ENCODE measurements at places on chromosomes 2 and 18. TPM values are rescaled to one million over a fixed set of nuclear protein-coding genes. Genes with fewer than 3 reads are reported as not detected.

The ATG9A gene
- total RNA-seq, result 45.4 TPM

The QPCT gene
- 21.2 TPM for total RNA-seq

The DNAH6 gene
- total RNA-seq, result 0.05 TPM

The STAT1 gene
- 63.4 TPM for total RNA-seq

The HAUS1 gene
- total RNA-seq, result 34.8 TPM

The MATN3 gene
- total RNA-seq, result 11.4 TPM

The ZNF532 gene
- 21.4 TPM for total RNA-seq

The CYBRD1 gene
- 29.8 TPM for total RNA-seq

The MAPK4 gene
- 0.20 TPM for total RNA-seq

The PRPF40A gene
- 73.5 TPM for total RNA-seq

The GAL3ST2 gene
- total RNA-seq, result 0.13 TPM

The EPB41L3 gene
- total RNA-seq, result 0.18 TPM

The TFPI gene
- 51.8 TPM for total RNA-seq

The SCN1A gene
- total RNA-seq, result not detected

The CARF gene
- total RNA-seq, result 1.1 TPM

The C2orf81 gene
- 2.7 TPM for total RNA-seq

The CHRNG gene
- total RNA-seq, result not detected

The CCDC68 gene
- total RNA-seq, result 2.7 TPM

The ALKAL2 gene
- not detected for total RNA-seq

The TMEM169 gene
- total RNA-seq, result 0.42 TPM

The PRSS56 gene
- 0.11 TPM for total RNA-seq

The ITGB6 gene
- 0.72 TPM for total RNA-seq

The RAB6C gene
- not detected for total RNA-seq

The PLB1 gene
- total RNA-seq, result 1.5 TPM

The UBE2E3 gene
- 68.6 TPM for total RNA-seq

The KIAA2012 gene
- total RNA-seq, result not detected

The CRACDL gene
- 3.2 TPM for total RNA-seq

The PSD4 gene
- 13.2 TPM for total RNA-seq

The PLGLB2 gene
- total RNA-seq, result not detected

The SIGLEC15 gene
- not detected for total RNA-seq

The DNER gene
- total RNA-seq, result 11.1 TPM

The BOK gene
- total RNA-seq, result 33.3 TPM

The CD8B2 gene
- not detected for total RNA-seq

The PPM1B gene
- 28.4 TPM for total RNA-seq

The ATP6V1B1 gene
- total RNA-seq, result 2.5 TPM

The PKDCC gene
- total RNA-seq, result 20.6 TPM

The CPO gene
- not detected for total RNA-seq

The CACNB4 gene
- total RNA-seq, result 0.15 TPM

The NLRC4 gene
- 0.08 TPM for total RNA-seq

The TMEM198 gene
- 0.55 TPM for total RNA-seq

The SOCS6 gene
- 34.5 TPM for total RNA-seq

The HOXD1 gene
- total RNA-seq, result 0.10 TPM

The LIPT1 gene
- total RNA-seq, result 3.9 TPM

The FTCDNL1 gene
- total RNA-seq, result 2.9 TPM

The RAB27B gene
- total RNA-seq, result 9.0 TPM

The SULT1C2 gene
- 0.29 TPM for total RNA-seq

The EVX2 gene
- not detected for total RNA-seq

The MYO5B gene
- 8.9 TPM for total RNA-seq

The VIL1 gene
- total RNA-seq, result 0.24 TPM

The DUSP11 gene
- 39.0 TPM for total RNA-seq

The ST6GAL2 gene
- total RNA-seq, result 17.5 TPM
